GM23248 (cell line): ENCODE measurements at places on chromosomes 1 and 21.
A peak's percentile ranks its signal among the peaks of the same experiment; 100 is the strongest.

DNA sequence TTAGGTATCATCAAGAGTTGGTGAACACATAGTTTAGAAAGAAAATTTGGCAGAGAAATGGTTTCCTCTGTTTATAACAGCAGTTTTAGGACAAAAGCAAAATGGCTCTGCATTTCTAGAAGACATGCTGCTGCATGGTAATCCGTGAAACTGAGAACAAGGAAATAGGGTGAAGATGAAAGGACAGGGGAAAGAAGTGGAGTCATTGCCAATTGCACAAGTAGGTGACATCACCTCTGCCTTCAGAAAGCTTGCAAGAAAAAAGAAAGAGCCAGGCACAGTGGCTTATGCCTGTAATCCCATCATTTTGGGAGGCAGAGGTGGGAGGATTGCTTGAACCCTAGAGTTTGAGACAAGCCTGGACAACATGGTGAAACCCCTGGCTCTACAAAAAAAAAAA lies 217.6 kb downstream of the LMX1A start:
- peak; percentile 9 for DNase-seq

DNA sequence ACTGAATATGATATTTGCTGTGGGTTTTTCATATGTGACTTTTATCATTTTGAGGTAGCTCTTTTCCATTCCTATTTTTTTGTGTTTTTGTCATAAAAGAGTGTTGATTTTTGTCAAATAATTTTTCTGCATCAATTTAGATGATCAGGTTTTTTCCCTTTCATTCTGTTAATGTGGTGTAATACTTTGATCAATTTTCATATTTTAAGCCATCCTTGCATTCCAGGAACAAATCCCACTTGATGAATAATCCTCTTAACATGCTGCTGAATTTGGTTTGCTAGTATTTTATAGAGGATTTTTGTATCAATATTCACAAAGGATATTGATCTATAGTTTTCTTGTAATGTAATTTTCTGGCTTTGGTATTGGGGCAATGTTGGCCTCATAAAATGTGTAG lies 25.5 kb upstream of the C1orf53 start:
- peak; percentile 12 for DNase-seq

DNA sequence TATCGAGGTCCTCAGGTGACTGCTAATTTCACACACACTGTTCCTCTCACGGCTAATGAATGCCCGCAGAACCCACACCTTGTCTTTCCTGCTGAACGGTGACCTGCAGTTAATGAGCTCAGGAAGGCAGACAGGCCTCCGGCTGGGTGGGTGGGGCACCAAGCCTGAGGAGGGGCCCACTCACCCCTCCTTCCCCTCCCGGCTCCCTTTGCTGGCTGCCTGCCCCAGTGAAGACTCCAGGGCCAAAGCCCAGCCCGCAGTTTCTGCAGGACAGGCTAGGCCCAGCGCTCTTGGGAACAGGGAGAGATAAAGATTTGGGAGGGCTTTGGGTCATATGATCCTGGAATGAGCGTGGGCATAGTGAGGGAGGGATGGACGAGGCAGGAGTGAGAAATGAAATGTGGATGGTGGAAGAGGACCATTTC lies 26.4 kb downstream of the FOXO6 start:
- DNase-seq, result peak; percentile 54

DNA sequence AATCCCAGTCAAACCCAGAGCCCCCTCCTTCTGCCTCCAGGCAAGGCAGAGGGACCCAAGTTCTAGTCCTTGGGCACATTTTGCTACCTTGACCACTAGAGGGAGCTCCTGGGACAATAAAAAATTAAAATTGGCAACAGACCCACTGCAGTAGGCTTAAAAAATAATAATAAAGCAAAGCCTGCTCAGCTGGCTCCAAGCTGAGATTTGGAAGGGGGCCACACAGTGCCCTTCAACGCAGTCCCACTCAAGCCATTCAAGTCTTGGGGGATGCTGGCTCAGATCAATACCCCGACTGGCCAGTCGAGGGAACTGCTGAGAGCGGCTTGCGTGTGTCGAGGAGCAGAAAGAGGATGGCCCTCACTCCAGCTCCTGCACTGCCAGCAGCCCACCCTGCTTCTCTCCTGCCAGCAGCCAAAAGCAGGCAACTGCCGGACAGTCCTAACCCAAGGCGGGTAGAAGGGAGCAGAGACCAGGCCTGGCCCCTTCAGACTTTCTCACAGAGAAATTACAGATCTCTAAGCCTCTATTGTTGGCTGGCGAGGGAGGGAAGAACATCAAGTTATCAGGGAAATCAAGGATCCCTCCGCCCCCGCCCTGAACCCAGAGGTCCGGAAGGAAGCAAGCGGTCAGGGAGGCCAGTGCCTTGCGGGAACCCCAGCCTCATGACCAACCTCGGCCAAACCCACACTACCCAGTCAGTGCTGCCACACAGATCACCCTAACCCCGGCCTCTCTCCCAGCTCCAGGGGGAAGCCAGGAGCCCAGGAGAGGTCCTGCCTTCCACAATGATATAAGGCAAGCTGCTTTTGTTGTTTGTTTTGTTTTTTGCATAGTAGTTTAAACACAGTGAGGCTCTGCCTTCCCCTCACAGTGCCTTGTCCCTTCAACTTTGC lies 4.9 kb upstream of the ALDH4A1 start:
- peak; percentile 71 for DNase-seq

DNA sequence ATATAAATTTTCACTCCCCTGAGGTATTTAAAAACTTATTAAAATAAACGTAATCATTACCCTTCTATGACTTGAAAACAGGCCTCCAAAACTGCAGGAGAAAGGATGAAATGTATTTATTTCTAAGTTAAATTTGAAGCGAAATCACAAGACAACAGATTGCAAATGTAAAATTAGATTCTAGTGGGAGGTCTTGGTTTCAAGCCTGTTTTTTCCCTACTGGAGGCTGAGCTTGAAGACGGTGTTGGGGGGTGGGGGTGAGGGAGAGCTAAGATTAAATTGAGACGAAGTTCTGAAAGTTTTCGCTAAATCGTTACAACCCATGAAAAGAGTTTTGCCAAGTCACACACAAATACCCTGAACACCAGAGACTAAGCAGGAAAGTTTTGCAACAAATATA lies 68.2 kb downstream of the TIAM1 start:
- no peak for DNase-seq

- no peak for DNase-seq
Measured at GRCh38 chr1:45400049-45400448, 59.8 kb upstream of the MUTYH start.

DNA sequence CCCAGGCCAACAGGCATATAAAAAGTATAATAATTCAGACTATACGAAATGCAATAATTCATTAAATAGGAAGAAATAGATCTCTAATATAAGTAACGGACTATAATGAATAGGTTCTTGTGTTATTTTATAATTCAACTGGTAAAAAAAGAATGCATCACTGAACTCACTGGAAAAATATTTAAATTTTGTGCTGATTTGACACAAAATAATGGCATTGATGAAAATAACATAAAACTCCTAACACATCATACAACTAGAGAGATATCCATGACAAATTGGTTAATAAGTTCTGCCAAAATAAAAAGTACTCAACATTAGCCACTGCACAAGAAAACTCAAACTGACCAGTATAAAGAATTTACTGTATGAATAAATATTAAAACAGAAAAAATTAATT lies 57.1 kb upstream of the RAB4A start:
- no peak for DNase-seq

DNA sequence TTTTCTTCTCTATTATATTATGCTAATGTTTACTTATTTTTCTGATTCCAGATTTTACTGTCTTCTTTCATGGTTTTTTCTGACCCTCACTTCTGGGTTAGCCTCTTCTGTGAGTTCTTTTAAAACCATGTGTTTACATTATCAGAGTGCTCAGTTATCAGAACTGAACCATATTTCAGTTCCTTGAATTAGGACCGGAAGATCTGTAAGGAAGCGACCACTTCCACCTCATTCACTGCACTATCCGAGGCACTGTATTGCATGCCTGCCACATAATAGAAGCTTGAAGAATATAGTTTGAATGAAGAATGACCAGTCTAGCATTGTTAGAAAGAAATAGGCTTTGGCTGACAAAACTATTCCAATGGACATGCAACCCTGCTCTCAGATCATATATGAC lies 281.0 kb upstream of the DEPDC1 start:
- no peak for DNase-seq

DNA sequence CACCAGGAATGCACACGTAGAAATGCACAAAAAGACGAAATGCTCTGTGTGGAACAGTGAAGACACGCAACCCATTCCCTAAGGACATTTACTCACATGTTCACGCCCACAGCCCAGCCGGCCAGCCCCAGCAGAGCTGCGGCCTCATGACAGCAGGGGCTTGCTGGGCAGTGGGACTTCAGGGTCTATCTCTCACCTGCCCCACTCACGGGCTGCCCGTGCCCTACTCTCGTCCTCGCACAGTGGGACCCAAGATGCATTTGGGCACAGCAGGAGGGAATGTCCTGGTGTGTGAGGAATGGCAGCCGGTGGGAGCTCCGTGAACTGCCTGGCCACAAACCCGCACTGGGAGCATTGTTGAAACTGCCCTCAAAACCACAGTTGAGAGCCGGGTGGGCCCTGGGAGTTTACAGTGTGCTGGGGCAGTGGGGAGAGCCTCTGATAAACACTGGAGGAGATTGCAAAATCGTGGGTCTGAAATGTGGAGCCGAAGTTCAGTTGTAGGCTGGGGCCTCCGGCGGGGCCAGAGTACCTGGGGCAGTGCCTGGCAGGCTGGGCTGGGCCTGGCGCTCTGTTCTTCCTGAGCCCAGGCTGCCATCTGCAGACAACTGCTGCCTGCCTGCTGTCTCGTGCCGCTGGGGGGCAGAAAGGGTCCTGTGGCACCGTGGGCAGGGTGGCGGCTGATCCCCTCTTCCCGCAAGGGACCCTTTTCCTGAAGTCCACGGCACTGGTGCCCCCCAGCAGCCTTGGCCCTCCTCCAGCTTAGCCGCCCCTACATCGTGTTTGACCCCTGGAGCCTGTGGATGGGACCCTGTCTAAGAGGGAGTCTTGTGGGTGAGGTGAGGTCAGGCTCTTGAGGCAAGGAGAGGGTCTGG lies 20.7 kb upstream of the POFUT2 start:
- no peak for DNase-seq

DNA sequence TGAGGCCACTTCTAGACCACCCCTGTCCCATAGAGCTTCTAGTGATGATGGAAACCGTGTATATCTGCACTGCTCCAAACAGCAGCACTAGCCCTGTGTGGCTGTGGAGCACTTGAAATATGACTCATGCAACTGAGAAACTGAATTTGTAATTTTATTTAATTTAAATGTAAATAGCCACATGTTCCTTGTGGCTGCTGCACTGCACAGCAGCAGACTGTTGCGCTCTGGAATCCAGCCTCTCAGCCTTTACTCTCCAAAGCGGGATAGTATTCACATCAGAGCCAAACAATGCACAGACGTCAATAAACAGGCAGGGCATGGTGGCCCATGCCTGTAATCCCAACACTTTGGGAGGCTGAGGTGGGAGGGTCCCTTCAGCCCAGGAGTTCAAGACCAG lies 12.0 kb downstream of the CAPN2 start:
- no peak for DNase-seq

GRCh38 chr1:114828251-114828650 lies 26.4 kb upstream of the SYCP1 start:
- DNase-seq, result peak; percentile 23

GRCh38 chr1:205961405-205961804 lies 18.1 kb upstream of the SLC26A9 start:
- peak; percentile 45 for DNase-seq

DNA sequence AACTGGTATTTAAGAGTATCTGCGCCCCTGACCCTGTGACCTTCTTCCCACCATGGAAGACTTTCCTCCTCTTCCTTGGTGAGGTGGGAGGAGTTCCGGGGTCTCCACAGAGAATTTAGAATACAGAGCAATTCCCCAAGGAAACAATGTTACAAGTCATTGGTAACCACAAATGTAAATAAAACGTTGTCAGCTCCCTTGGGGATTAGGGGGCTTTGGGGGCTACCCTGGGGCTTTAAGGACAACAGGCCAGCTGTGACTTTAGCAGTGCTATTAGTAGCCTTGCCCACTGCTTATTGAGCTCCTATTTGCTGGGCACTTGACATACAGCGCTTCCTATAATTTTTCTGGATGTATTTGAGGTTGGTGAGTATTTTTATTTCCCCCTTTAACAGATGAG lies 69.0 kb downstream of the IGSF21 start:
- no peak for DNase-seq

DNA sequence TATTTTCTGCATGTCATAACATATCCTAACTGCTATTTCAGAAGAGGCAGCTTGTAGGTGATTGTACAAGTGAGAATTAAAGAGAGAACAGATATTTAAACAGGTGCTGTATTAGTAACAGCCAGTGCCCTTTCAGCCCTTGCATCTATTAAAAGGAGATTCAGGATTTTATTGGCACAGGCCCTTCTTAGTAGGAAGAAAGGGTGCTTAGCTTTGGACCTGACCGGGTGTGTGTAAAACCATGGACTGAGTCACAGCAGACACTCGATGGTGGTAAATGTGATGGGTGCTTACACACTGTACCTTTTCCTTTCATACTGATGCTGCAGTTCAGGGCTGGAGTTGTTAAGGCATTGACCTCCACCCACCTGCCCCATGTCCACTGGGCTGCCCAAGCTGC lies 12.7 kb upstream of the CD101 start:
- DNase-seq, result peak; percentile 13

GRCh38 chr1:160781186-160781766 lies 14.7 kb upstream of the LY9 start:
- DNase-seq, result no peak

DNA sequence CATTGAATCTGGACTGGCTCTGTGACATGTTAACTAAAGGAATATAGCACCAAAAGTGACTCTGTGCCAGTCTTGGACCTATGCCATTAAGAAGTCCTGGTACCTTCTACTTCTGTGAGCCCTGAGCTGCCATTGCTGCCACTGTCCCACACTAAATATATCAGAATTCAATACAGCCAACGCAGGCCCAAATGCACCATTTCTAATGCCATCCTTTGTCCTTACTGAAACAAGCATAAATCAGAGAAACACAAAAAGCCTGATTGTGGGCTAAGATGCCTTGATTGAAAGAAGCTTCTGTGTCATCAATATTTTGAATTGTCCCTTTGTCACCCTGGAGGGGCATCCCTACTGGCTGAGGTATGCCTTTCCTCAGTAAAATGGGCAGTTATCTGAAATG lies 66.9 kb upstream of the NEK2 start:
- DNase-seq, result no peak

DNA sequence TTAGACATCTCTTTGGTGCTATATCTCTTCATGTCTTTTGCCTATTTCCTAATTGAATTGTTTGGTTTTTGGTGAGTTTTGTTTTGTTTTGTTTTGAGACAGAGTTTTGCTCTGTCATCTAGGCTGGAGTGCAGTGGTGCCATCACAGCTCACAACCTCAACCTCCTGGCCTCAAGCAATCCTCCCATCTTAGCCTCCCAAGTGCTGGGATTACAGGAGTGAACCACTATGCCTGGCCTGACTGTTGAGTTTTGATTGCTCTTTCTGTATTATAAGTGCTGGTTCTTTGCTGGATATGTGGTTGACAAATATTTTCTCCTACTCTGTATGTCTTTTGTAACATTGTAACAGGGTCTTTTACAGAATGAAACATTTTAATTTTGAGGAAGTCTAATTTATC lies 38.0 kb downstream of the NAV1 start:
- DNase-seq, result no peak

GRCh38 chr1:246106342-246106763 lies 400.7 kb downstream of the SMYD3 start:
- DNase-seq, result no peak
